ENCODE measurements at places on chromosomes 3 and 15. TPM values are rescaled to one million over a fixed set of nuclear protein-coding genes. Genes with fewer than 3 reads are reported as not detected.

- no peak for DNase-seq
Observed at GRCh38 chr3:184524981-184525336, 36.6 kb upstream of the EPHB3 start.

- DNase-seq = no peak
Observed at GRCh38 chr3:148187296-148187695, 510.4 kb upstream of the AGTR1 start.

GRCh38 chr3:173249457-173249856 lies 108.4 kb upstream of the SPATA16 start:
- no peak for DNase-seq

DNA sequence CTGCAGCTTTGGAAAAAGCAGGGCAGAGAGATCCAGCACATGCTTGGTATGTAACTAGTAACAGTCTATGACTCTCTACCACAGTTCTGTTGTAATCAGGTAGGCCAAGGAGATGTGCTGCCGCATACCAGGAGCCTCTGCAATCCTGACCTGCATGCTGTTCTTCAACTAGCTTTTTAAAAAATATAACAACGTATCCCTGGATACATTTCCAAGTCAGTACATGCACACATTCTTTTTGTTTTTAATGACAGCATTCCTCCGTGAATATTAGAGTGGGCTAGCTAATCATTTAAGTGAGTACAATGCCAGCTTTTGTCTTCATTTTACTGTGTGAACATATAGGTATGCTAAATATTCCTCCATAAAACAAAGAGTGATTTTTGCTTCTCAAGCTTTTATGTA lies 437.8 kb downstream of the RBMS3 start:
- no peak for DNase-seq

DNA sequence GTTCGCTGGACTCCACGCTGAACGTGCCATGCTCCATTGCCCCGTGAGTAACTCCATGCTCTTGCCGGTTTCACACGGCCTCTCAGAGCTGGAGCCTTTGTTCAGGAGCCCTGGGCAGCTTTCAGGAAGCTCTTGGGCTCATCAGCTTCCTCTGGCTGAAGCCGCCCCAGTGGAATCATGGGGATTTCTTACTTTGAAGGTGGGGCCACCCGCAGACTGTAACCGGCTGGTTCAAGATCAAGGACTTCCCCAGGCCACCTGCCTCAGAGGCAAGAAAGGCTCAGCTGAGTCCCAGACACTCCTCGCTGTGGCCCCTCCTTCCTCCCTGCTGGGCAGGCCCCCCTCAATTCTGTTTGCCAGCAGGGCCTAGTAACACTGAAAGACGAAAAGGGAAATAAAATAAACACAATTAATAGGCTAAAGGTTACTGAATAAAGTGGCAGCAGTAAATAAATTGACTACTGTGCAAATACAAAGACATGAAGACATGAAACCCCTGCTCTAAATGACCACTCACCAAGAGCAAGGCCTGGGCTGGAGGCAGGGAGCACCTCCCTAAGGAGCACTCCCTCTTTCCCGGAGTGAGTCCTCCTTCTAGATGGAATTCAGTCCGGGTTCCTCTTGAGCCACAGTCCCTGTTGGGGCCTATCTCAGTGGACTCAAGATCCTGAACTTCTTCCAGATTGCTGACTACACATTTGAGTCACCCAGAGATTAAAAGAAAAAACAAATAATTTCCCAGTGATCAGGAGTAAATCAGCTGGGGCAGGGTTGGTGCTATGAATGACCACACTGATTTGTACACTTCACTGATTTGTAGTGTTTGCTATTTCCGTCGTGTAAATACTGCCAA lies 51.0 kb downstream of the ZDHHC19 start:
- no peak for DNase-seq

DNA sequence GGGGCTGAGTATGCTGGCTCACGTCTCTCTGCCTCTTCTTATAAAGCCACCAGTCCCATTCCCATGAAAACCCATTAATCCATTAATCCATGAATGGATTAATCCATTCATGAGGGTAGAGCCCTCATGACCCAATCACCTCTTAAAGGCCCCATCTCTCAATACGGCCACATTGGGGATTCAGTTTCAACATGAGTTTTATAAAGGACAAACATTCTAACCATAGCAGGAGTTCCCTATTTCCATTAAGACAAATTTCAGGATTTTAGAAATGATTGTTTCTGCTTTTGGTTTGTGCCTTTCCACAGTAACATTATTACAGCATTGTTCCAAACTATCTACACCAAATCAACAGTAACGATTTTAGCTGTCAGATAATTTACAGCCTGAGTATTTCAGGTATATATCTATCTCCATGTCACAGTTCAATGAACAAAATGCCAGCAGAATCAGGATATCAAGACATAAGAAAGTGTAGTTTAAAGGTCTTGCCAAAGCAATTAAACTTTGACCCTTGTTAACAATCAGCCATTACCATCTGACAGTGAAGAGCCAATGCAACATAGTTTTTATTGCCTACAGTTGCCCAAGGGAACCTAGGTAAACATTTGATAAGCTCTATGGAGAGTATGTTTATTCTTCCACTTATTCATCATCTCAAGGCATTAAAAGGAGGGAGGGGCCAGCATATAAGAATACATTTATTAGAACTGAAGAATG lies 3.8 kb downstream of the TSPAN3 start:
- DNase-seq = no peak

DNA sequence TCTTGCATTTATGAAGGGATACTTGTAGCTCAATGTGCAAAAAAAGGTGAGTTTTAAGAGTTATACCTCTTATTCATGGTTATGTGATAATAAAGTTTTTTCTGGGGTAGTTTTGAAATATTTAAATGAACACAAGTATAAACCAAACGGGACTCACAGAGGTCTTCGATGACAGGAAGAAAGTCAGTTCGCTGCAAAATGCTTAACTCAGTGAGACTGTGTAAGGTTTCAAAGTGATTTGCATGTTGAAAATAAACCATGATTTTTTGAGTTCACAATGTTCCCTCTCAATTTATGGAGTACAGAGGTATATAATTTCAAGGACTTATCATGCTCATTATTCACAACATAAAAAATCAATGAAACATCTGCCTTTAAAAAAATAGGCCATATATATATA lies 36.3 kb upstream of the MYH15 start:
- DNase-seq = no peak

- no peak for DNase-seq
Observed at GRCh38 chr15:70309716-70310115, 212.0 kb upstream of the TLE3 start.

DNA sequence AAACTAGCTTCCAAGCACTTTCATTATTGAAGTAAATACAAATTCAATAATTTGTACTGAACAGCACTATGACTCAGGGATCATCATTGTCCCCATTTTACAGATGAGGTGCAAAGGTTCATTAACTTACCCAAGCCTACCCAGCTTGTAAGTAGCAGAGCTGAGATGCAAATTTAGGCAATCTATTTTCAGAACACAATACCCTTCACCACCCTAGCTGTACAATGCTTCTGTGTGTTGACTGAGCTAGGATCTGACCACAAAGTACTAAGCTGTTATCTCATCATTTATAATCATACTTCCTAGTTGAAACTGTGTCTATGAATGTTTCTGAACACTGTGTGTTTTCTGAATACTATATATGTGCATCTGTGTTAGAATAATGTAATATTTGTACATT lies 3.2 kb upstream of the ILDR1 start:
- DNase-seq = no peak

DNA sequence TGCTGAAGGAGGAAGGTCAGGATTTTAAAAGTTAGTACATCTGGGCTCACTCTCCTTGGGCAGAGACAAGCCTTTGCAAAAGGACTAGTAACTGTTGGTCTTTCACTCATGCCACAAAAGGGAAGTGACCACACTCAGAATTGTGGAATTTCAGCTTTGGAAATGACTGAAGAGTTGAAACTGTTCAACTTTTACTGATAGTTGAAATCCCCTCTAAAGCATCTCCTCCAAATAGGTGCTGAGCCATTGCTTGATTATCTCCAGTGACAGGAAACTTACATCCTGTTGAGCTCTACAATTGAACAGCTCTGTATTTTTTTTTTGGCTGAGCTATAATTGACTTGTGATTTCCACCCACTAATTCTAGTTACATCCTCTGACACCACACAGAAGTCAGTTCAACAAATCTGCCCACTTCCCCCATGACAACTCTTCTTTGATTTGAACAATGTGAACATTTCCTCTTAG lies 254.8 kb upstream of the TPRG1 start:
- DNase-seq = no peak

GRCh38 chr15:85490856-85491255 lies 110.5 kb downstream of the AKAP13 start:
- DNase-seq = no peak

GRCh38 chr15:39513936-39514335 lies 66.9 kb upstream of the THBS1 start:
- DNase-seq = no peak

- no peak for DNase-seq
Observed at GRCh38 chr3:157463816-157464215, 27.2 kb downstream of the PTX3 start.

DNA sequence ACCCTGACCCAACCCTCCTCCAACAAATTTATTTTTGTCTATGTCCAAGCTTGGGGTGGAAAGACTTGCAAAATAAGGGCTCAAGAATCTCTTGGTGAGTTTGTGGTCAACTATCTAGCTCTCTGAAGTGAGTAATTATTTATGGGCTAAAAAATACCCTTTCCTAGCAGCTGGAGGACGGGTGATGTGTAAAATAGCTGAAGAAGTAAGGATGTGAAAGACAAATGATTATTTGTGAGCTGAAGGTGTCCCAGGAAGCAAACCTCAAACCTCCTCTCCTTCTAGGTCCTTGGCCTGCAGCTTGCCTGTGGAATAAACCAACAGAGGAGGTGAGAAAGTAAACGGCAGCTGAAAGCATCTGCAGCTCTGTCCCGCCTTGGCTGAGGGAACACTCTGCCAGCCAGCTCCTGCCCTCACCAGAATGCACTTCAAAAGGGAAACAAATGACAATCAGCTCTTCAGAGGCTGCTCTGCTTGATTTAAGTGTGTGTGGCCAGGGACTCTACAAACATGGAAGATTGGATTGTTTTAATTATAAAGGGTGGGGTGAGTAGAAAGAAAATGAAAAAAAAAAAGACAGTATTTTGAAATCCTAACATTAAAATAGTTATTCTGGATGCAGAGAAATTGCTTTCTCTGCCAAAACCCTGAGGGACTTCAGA lies 60.3 kb downstream of the TM4SF4 start:
- DNase-seq = no peak

DNA sequence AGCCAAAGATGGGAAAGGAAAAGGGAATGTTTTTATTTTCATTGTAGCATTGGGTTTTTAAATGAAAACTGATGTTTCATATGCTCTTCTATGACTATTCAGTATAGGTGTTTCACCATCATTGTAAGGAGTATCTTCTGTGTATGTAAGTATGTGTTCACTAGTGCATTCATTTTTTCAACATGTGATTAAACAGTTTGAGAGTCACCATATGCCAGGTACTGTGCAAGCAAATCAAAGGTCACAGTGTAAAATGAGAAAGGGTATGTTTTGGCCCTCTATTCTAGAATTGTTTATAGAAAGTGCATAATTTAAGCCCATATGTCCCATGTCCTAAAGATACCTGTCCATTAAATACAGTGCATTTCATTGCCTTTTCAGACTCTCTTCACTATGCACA lies 207.2 kb downstream of the ZBTB20 start:
- no peak for DNase-seq

Gene WDR72
- not detected for polyA plus RNA-seq

Gene CCDC80
- polyA plus RNA-seq = 289 TPM

Gene CCDC13
- polyA plus RNA-seq = 0.20 TPM

Gene SLC22A13
- polyA plus RNA-seq = 0.19 TPM

Gene SNTN
- not detected for polyA plus RNA-seq
